ENCODE measurements at places on chromosomes 3 and 15.

GRCh38 chr3:111838133-111838532 is 20.9 kb upstream of the PHLDB2 start:
- no peak for DNase-seq

DNA sequence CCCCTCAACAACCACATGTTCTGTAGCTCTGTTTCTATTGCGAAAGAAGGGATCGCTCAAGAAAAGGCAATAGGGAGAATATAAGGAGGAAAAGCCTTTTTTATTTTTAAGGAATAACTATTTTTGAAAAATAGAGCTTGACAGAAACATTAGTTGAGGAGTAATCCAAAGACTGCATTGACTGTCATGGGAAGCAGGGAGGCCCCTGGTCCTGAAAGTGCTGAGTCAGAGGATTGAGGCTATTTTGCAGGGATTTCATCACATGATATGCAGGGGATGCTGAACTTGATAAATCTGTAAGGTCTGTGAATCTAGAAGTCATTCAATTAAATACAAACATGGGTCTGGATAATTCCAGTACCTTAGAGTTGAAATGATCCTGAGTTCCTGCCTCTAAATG is 92.0 kb downstream of the MTHFS start:
- no peak for DNase-seq

DNA sequence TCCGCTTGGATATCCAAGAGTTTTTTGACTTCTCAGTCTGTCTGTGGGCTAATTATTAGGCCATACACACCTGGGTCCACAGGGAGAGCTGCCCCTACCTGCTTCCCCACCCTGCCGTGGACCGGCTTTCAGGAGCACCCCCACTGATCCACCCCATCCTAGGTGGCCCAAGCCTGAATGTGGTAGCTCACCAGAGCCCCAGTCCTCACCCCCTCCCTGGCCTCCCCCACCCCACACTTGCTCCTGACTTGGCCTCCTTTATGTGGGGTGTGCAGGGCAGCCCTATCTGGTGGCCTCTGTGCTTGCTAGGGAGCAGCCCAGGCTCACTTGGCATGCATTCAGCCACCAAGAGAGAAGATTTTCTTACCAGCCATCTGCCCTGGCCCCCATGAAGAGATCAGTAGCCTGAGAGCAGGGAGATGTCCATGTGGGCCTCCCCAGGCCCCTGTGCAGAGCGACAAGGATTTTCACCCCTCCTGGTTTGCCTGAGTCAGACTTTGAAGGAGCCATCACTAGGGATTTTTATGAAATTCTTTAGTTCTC is 11.2 kb downstream of the LRRK1 start:
- no peak for DNase-seq

- DNase-seq, result no peak
Observed at GRCh38 chr3:144235489-144235888, 263.9 kb downstream of the DIPK2A start.

GRCh38 chr15:100022806-100023205 is 289.6 kb upstream of the LYSMD4 start:
- DNase-seq, result no peak

DNA sequence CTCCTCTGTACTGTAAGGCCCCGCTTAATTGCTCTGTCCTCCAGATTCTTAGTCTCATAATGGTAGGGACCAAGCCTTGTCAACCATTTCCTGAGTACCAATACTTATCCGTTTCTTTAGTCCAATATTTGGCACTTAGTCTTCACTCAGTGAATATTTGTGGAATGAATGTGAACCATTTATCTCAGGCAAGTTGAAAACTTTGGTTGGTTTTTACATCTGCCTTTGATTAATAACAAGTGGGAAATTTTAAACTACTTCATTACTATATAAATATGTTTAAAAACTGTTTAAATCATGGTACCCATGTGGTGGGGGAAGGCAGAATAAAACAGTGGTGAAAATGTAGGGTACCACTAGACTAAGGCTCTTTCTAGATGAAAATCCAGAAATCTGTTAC is 15.2 kb downstream of the CA12 start:
- no peak for DNase-seq

DNA sequence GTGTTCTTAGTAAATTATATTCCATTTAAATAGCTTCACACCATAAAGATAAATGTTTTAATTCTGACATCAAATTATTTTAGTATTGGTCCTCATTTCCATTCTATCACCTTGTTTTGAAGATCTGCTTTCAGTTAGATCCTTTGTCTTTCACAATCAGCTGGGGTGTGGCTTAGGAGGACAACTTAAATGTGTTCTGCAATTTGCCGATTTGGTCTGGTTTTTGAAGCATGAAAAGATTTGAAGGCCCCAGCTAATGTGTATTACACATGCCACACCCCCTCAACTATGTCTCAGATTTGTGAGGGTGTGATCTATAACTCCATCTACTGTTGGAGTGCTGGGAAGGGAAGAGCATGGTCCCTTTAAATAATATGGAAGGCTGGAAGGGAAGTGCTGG is 516.1 kb upstream of the GOLIM4 start:
- DNase-seq, result no peak

DNA sequence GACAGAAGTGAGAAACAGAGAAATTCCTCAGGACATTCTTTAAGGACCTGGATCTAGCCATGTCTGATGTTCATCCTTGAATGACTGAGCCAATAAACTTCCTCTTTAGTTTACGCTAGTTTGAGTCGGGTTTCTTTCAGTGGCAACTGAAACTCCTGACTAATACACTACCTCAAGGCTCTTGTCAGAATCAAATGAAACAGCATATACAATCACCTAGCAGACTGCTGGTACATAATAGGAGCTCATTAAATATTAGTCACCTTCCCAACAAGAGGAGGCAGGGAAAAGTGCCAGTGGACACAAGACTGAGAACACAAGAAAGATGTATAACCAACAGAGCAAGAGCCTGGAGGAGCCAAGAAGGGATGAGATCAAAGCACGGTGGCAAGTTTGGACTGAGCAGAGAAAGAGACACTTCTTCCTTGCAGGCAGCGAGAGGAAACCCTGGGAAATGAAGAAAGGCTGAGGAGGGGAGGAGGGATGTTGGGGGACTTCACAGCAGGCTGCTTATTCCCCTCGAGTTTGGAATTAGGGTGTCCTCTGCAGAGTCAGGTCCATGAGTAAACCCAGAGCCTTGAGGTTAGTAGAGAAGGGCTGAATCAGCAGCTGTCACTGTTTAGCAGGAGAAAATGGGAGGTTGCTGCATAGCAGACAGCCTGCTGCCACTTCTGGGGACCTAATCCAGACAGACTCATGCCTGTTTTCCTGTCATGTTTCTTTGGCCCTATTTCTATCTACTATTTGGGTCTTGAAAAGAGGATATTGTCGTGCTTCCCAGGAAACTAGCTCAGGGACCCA is 73.3 kb downstream of the MRPL46 start:
- DNase-seq, result no peak

- DNase-seq, result peak; percentile 88
Observed at GRCh38 chr3:42502429-42503250, at the start of gene VIPR1. VIPR1 (plus strand) TSS chr3:42502643; CDS start chr3:42502736, 93 bp downstream.

- no peak for DNase-seq
Observed at GRCh38 chr3:35422101-35422500, 217.2 kb upstream of the ARPP21 start.

DNA sequence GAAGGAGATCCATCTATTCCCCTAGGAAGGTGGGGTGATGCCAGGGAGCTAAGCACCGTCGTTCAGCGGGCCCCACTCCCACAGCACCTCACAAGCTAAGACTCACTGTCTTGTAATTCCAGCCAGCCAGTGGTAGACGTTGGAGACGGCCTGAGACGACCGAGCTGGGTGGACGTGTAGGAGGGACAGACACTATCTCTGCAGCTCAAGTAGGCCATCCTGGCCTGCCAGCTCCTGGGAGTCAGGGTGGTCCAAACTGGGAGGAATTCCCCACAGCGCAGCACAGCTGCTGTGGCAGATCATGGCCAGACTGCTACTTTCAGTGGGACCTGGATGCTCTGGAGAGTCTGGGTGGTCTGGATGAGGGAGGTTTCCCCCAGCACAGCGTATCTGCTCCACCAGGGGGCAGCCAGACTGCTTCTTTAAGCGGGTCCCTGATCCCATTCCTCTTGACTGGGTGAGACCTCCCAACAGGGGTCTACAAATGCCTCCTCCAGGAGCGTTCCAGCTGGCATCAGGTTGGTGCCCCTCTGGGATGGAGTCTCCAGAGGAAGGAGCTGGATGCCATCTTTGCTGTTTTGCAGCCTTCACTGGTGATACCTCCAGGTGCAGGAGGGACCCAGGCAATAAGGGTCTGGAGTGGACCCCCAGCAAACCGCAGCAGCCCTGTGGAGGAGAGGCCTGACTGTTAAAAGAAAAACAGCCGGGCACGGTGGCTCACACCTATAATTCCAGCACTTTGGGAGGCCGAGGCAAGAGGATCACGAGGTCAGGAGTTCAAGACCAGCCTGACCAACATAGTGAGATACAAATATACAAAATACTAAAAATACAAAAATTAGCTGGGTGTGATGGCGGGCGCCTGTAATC is 27.6 kb downstream of the GNB5 start:
- DNase-seq, result no peak

DNA sequence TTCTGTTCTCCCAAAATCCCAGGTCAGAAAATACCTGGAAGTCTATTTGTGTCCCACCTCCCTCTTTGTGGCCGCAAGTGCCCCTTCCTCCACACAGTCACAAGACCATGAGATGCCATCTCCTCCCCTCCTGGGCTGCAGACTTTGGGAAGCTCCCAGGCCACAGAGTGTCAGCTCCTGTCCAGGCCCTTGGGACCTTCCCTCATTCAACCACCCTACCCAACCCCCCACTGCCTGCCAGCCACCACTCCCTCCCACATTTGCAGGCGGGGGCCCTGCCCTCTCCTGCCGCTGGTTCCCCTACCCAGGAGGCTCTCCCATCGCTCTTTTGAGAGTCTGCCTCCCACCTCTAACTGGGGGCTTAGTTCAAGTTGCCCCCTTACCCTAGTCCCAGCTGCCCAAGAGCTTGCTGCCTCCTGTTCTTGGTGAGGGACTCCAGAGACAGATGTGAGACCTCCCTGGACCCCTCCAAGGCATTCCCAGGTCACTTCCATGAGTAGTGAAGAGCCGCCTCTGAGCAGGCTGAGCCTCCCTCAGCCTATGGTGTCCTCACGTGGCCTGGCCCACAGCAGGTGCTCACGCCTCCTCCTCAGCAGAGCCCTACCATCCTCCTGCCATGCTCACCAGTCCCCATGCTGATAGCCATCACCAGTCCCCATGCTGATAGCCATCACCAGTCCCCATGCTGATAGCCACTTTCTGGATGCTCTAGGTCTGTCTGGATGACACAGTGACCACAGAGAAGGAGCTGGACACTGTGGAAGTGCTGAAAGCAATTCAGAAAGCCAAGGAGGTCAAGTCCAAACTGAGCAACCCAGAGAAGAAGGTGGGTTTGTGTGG is 15.9 kb upstream of the STAB1 start:
- DNase-seq, result no peak

DNA sequence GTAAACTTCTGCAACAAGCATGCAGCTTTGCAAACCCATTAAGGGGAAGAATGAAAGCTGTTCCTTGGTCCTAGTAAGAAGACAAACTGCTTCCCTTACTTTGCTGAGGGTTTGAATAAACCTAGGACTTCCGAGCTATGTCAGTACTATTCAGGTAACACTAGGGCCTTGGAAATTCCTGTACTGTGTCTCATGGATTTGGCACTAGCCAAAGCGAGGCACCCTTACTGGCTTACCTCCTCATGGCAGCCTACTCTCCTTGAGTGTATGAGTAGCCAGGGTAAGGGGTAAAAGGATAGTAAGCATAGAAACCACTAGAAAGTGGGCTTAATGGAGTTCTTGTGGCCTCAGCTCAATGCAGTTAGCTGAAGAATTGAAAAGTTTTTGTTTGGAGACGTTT is 224.2 kb downstream of the P3H2 start:
- no peak for DNase-seq

- no peak for DNase-seq
Observed at GRCh38 chr3:167996514-167996913, 99.2 kb downstream of the GOLIM4 start.

DNA sequence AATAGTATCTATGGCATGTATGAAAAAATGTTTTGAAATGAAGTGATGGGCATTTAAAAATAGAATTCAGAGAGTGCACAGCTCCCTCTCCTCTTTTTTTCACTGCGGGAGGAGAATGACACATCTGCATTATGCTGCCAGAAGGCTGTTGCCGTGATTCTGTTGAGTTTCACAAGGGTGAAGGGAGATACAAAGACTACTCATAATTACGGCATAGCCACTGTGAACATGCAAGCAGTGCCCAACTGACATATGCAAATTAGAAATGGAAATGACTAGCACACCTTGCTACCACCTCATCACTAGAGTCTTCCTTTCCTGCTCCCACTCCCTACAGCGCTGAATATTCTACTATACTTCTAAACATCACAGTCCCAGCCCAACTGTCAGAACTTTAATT is 20.1 kb downstream of the IFT57 start:
- no peak for DNase-seq

DNA sequence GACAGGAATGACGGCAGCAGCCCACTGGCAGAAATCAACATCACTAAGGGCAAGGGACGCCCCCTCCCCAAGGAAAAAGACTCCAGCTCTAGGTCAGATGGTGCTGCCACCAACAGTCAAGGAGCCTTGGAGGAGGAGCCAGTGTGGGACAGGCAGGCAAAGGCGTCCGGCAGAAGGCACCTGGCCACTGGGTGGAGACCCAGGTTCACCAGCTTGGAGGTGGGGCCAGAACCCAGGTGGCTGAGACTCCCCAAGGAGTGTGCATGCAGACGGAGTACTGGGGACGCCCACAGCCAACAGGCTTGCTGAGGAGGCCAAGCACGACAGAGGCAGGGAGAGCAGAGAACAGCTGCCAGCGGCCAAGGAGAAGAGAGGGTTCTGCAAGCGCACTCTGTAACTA is 35.2 kb downstream of the PTPN23 start:
- DNase-seq, result no peak

- DNase-seq, result no peak
Observed at GRCh38 chr15:101621961-101622360, 30.2 kb downstream of the TM2D3 start.

GRCh38 chr3:156187146-156187769 is 66.9 kb downstream of the KCNAB1 start:
- DNase-seq, result no peak

DNA sequence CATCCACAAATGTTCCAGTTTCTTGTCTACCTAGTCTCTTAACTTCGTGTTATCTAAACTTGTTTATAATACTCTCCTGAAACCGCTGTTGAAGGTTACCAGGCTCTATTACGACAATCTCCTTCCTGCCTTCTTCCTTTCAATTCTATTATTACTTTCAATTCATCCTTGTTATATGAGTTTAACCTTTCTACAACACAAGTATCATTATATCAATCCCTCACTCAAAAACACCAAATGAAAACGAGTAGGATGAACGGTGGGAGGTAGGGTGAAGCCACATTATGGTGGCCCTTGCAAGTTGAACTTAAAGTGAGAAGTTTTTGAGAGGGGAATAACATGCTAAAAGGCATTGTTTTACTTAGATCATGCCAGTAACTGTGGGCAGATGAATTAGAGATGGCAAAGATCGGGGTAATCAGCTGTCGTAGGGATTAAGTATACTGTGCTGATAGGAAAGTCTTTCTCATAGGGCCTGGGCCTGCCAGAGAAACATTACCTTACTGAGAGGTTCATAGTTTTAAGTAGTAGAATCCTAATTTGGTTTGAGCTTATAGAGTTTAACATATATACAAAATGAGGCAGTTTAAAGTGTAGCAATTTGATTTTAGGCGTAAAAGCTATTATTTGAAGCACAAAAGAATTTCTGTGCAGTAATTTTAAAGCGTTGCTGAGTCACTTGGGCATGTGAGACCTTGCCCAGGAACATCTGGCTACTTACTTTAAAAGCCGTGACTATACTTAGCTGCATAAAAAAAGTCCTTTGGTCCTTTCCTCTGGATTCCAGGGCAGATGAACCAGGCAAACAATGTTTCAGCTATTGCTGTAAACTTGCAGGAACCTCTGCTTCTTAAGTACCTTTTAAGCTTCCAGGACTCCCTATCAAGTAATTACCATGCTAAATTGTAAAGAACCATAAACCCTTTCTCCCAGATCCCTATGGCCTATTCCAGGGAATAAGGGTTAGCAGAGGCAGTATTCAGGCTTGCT is 3.3 kb upstream of the CEP97 start:
- no peak for DNase-seq
